Activated T-helper 2 cell treated with anti-CD3 and anti-CD28 coated beads, Interferon-gamma antibody, Interleukin-2, Interleukin-4, amounts not matched to agents 10 μg/mL and 5 μg/mL and 100 μg/mL, durations not matched to agents 14 hours and 24 hours and 36 hours (primary cell): ENCODE measurements at places on chromosomes 5 and 9. TPM values are rescaled to one million over a fixed set of nuclear protein-coding genes. Genes with fewer than 3 reads are reported as not detected.

GRCh38 chr5:127595484-127596368, 53.2 kb upstream of the CTXN3 start:
- H3K36me3 ChIP-seq = no peaks in the 10 kb centered on the region
- H3K4me1 ChIP-seq = no peaks in the 10 kb centered on the region
- H3K27ac ChIP-seq = no peak overlapping the region
- H3K4me3 ChIP-seq = no peak overlapping the region
- no peak for DNase-seq

DNA sequence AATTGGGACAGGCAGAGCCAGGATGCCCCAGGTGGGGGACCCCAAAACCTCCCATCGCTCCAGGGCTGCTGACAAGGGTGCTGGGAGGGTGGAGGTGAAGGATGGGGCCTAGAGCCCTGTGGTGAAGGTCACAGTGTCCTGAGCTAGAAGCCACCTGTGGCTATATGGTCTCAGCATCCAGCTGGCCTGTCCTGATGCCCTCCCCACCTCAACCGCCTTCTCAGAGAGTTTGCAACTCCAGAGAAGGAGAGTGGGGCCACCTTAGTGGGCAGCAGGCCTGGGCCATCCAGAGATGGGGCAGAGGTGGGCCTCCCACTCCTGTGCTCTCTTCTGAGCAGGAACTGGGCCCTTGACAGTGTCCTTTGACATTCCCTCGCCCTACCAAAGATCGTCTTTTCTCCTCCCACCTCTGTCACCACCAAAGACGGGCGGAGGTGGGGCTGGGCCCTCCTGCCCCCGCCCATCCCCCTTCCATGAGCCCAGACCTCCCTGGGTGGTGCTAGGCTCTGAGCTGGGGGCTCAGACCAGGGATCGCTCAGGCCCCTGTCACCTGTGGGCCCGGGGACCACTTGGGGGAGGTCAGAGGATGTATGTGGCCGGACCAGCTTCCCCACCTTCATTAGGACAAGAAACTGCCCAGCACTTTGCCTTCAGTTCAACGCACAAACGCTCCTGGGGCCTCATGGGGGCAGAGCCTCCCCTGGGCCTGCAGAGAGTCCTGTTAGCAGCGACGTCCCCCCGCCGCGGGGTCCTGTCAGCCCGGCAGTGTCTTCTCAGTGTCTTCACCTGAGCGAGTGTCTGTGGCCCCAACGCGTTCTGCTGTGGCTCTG, 10.0 kb upstream of the DOLPP1 start:
- peaks cover 11% of the 10 kb centered on the region for H3K36me3 ChIP-seq
- no peak for DNase-seq
- H3K27ac ChIP-seq = no peak overlapping the region
- peaks cover 18% of the 10 kb centered on the region for H3K4me1 ChIP-seq

DNA sequence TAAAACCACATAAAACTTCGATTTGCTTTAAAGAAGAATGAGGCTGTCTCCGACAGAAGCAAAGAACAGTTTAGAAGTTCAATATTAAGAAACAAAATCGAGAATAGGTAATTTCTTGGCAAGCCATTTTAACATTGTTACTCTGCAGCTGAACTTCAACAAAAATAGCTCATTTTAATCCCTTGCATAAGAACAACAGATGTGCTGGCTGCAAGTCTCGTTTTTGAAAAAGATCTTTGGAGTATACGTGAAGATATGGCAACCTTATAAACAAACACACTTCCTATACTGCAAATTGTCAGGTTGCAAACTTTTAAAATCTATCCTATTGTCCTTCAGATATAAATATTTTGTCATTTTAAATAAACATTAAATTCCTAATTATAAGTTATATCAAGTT, 71.5 kb downstream of the FBN2 start:
- H3K4me1 ChIP-seq = no peaks in the 10 kb centered on the region
- no peak for DNase-seq
- no peak overlapping the region for H3K27ac ChIP-seq

- H3K4me1 ChIP-seq = no peaks in the 10 kb centered on the region
- DNase-seq = no peak
- H3K27me3 ChIP-seq = peaks cover 7% of the 10 kb centered on the region
Measured at GRCh38 chr9:14434158-14434504, 120.2 kb upstream of the NFIB start.

- no peak for DNase-seq
- no peak overlapping the region for H3K27ac ChIP-seq
- no peaks in the 10 kb centered on the region for H3K27me3 ChIP-seq
- H3K4me1 ChIP-seq = peaks cover 10% of the 10 kb centered on the region
Measured at GRCh38 chr9:15182730-15183129, 124.3 kb downstream of the TTC39B start.

STK10 gene
- total RNA-seq = 102 and 105 TPM in 2 replicates

GBGT1 gene
- total RNA-seq = 6.8 and 7.4 TPM in 2 replicates

MSX2 gene
- not detected in 2 replicates for total RNA-seq
